ENCODE measurements at places on chromosomes 5 and 9.
A peak's percentile ranks its signal among the peaks of the same experiment; 100 is the strongest.

GRCh38 chr9:102911185-102911584, 83.9 kb upstream of the CYLC2 start:
- DNase-seq = no peak

DNA sequence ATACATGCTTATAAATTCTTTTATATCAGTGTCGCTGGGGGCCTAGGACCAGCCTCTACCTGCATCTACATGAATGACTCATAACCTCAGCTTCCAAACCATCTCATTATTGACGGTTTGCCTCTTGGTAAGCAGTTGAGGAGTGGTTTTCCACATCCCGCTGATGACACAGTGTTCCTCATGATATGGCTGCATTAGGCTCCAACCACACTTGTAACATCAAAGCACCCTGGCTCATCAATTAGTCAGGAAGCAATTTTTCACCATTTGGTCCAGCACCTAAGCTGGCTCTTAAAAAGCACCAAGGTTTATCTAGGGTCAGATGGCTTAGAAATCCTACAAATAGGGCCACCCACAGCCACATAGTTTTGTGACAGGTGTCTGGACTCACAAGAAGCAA, 402.4 kb downstream of the ARHGEF28 start:
- DNase-seq = no peak

- no peak for DNase-seq
Measured at GRCh38 chr5:82100303-82101077, 128.7 kb downstream of the ATG10 start.

- DNase-seq = peak; percentile 19
Measured at GRCh38 chr5:81657386-81657785, 93.5 kb downstream of the SSBP2 start.
